ENCODE measurements at places on chromosomes 13 and 19. TPM values are rescaled to one million over a fixed set of nuclear protein-coding genes. Genes with fewer than 3 reads are reported as not detected.

IRGQ gene
- polyA plus RNA-seq, result 7.1 TPM

ZNF570 gene
- polyA plus RNA-seq, result 0.82 TPM

RETN gene
- polyA plus RNA-seq, result not detected

DNA sequence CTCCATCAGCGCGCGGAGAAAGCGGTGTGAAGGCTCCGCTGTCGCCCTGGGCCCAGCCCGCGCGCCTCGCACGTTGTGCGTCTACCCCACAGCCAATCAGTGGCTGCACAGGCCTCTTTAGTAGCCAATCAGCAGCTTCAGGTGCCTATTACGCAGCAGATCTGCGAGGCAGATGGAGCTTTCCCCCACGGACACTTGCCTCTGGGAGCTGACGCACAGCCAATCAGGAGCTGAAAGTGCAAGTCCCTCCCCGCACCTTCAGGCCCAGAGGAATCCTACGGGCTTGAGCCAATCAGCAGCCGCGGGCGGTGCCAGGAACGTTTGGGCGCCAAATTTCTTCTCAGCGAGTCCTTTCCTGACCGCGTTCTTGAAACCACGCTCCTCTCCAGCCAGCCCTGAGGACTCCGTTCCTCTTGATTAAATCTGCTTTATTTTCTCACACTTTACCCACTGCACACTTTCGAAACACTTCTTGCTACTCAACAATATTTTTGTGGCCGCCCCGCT lies 39.9 kb downstream of the SIGLEC7 start:
- no peak for DNase-seq

DNA sequence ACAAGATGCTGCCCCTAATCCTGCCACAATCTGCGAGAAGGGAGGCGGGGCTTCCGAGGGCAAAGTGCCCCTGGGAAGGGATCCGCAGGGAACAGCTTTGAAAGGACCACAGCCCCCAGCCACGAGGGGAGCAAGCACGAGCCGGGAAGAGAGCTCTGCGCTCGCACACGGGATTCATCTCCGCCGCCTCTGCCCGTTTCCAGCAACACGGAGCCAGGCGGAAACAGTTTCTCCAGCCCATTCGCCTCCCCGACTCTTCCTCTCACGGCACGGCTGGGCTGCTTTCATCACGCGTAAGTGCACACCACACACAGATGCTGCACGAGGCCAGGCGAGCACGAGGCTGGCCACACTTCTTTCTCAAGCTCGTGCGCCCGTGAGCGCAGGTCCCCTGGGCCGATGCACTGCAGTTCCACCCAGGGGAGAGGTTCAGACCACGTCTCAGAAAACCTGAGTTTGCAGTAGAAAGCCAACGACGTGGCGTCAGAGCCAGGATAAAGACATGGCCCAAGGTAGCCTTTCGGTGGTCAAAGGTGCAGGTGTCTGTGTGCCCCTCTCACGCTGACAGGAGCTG lies 33.6 kb downstream of the NAXD start:
- no peak for DNase-seq

GRCh38 chr13:80962855-80963254 lies 621.9 kb upstream of the SPRY2 start:
- DNase-seq, result no peak

GRCh38 chr19:19677579-19677978 lies 8.9 kb downstream of the ZNF101 start:
- DNase-seq, result no peak

DNA sequence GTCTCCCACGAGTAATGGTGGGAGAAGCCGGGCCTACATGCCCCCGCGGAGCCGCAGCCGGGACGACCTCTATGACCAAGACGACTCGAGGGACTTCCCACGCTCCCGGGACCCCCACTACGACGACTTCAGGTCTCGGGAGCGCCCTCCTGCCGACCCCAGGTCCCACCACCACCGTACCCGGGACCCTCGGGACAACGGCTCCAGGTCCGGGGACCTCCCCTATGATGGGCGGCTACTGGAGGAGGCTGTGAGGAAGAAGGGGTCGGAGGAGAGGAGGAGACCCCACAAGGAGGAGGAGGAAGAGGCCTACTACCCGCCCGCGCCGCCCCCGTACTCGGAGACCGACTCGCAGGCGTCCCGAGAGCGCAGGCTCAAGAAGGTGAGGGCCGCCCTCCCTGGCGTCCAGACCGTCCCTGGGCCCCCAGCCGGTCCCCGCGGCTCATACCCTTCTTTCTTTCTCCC lies 1.4 kb upstream of the USF2 start:
- DNase-seq, result no peak

GRCh38 chr13:94384231-94384905 lies 95.1 kb downstream of the DCT start:
- DNase-seq, result no peak

- DNase-seq, result no peak
These were observed 203.2 kb downstream of the FGF14 start for GRCh38 chr13:102198418-102199311.

DNA sequence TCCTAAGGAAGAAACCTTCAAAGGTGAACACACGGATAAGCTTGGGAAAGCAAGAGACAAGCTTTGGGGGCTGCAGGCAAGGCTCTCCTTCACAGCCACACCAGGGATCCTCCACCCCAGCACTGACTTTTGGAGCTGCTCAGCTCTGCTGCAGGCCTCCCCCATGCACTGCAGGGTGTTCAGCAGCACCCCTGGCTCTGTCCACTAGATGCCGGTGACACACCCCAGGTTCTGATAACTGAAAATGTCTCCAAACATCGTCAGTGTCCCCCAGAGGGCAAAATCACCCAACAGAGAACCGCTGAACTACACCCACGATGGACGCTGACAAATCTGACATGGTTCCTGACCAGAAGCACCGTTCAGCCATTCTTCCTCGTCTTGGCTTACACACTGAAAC lies 90.5 kb downstream of the STK24 start:
- DNase-seq, result no peak

DNA sequence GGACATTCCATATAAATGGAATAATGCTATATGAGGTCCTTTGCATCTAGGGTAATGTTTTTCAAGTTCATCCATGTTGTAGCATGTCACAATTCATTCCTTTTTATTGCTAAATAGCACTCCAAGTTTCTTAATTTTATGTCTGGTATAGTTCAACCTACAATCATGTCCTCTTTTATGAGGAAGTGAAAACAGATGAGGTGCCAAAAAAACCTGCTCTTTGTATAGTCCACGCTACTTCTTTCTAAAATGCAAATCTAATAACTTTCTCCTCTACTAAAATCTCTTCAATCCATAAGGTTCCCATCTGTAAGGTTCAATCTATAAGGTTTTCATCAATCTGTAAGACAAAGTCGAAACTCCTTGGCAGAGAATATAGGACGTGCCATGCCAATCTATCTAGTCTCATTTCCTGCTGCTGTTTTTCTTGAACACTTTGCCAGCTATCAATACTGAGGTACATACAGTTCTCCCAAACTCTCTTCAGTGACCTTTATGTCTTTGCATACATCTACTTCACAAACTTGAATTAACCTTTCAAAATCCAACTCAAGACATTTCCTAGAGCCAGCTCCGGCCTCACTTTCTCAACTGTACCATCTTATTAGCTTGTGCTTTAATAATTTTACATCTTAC lies 33.7 kb downstream of the INTS6 start:
- no peak for DNase-seq

Data from foreskin keratinocyte (primary cell).